ENCODE measurements at places on chromosomes 1 and 21.

- DNase-seq: no peak
Observed at GRCh38 chr1:65231718-65232330, 77.5 kb upstream of the DNAJC6 start.

- DNase-seq: no peak
Observed at GRCh38 chr1:113891631-113892220, 4.3 kb upstream of the BCL2L15 start.

DNA sequence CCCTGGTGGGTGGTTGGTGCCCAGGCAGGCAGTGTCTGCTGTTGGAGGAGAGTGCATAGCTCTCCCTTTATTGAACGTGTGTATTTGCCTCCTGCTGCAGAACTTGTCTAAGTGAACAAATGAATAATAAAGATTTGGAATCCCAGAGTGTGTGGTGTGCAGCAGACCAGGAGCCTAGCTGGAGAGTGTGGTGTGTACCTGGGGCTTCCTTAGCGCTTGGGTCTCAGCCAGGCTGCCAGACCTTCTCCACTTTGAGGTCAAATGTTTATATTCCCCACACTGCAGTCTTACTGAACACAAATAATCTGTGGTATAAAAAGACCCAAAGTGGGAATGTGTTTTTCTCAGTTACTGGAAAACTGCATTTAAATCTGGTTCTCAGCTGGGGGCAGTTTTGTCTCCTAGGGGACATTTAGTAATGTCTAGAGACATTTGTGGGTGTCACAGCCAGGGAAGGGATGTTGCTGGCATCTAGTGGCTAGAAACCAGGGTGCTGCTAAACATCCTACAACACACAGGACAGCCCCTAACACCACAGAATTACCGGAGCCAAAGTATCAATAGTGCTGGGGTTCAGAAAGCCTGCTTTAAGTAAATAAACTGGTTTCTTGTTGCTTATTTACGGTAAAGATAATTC, 23.6 kb downstream of the SLC37A1 start:
- DNase-seq: no peak

DNA sequence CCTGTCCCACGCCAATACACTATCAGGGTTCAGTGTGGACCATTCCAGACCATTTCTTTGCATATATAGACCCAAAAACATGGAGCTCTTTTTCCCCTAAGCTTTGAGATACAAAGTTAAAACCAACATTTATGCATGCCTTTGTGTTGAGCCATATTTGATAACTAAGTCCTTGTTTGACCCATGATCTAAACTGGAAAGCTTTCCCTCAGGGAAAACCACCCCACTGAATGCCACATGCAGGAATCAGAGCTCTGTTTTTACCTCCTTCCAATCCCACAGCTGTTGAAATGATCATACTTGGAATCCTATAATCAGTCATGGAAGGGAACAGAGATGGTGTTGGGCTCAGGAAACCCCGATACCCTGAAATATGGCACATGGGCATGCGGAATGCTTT, 14.8 kb upstream of the SLC45A1 start:
- no peak for DNase-seq

DNA sequence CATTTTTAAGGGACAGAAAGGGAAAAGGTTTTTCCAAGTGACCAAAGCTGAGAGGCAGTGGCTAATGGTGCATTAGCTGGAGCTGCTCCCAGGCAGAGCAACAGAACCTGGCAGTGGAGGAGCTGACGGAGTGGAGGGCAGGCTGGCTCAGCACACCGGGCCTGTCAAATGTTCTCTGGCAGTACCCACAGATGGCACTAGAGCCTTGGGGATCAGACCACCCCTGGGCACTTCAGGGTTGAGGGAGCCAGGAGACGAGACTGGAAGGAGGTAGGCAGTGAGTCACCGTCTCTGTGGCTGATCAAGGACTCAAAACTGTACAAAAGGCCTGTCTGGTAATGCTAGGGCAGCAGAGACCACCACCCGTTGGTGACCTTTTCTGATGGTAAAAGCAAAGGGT, 121.7 kb upstream of the KIAA0040 start:
- DNase-seq: no peak

DNA sequence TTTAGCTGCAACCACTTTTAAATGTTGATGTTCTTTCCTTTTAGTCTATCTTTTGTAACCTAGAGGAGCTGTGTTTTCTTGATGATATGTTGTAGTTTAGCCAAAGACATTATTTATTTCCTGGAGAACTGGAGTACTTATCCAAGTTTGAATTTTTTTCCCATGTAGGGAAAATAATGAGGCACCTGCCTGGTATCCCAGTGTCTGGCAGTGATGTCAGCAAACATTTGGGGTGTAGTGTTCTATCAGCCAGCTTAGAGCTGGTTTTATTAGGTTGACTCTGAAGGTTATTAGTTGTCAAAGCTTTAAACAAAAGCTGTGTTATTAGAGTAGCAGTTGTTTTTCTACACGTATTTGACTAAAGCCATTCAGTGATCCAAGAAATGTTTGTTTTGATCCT, 3.2 kb downstream of the CTPS1 start:
- DNase-seq: no peak

GRCh38 chr1:46086576-46086975, 45.9 kb downstream of the PIK3R3 start:
- DNase-seq: no peak

GRCh38 chr1:175715742-175716141, 27.7 kb downstream of the TNR start:
- no peak for DNase-seq

- DNase-seq: no peak
Observed at GRCh38 chr1:58745117-58745516, 38.7 kb downstream of the JUN start.

DNA sequence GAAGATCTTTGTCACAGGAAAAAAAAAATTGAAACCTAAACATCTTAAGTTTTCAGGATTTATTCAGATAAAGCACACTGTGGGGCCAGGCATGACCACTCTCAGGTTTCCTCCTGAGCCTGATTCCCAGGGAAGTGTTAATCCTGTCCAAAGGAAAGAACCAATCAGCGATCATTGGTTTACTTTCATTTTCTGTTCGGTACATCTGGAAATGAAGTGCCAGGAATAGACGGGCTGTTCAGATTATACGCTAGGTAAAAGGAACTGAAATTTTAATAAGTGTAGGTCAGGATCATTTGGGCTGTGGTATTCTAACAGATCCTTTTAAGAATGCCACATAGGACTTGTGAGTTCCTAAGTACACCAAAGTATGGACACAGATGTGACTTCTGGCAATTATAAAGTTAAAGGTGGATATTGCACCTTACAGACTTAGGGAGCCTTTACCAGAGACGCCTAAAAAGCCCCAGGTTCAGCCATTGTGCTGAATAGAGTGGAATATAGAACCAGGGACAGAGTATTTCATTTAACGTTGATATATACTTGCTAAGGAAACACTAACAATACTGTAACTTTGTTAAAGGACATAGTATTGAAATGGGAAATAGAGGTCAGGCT, 9.3 kb upstream of the CACYBP start:
- no peak for DNase-seq

DNA sequence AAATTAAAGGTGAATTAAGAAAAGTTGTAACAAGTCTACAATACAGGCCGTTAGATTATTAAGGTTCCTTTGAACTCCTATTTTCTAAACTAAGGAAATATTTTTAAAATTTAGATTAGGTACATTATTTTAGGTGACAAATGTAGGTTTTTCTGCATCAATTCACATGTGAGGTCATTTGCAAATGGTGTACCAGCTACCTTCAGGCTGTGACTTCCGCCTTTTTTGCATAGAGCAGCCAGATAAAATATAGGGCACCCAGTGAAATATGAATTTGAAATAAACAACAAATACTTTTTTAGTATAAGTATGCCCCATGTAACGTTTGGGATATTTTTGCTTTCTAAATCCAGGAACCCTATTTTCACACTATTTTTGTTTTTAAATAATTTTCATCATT, 544.0 kb downstream of the LMO4 start:
- DNase-seq: no peak

DNA sequence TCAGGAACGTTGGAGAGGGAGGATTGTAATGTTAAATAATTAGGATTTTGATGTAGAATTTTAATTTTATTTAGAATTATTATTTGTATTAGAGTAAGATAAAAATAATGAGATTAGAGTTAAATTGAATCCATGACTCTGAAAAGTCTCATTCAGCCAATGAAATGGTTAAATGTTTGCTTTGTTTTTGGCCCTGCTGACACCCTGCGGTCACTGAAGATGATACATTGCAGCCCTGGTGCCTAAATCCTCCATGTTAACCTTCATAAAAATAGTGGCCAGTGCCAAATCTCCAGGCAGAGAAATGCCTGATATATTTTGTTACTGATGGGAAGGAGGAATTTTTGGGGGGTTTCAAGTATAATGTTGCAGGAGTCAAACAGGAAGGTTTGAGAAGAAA, 27.3 kb upstream of the RLF start:
- DNase-seq: no peak

GRCh38 chr1:57576756-57577155, 152.9 kb upstream of the DAB1 start:
- DNase-seq: no peak

DNA sequence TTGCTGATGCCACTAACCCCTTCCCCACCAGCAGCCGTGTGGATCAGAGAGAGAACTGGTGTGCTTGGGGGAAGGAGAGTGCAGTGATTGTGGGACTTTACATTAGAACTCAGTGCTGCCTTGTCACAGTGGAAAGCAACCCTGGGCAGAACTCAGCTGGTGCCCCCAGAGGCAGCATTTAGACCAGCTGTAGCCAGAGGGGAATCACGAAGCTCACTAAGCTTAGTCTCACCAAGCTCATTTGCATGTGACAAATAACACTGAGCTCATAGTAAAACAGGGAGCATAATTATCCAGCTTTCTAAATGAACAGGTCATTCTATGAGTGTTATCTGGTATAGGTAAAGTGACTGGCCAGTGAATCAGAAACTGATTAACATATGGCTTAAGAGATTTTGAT, 9.8 kb upstream of the SMAP2 start:
- no peak for DNase-seq

GRCh38 chr1:7587773-7588456, 183.2 kb upstream of the VAMP3 start:
- DNase-seq: no peak

DNA sequence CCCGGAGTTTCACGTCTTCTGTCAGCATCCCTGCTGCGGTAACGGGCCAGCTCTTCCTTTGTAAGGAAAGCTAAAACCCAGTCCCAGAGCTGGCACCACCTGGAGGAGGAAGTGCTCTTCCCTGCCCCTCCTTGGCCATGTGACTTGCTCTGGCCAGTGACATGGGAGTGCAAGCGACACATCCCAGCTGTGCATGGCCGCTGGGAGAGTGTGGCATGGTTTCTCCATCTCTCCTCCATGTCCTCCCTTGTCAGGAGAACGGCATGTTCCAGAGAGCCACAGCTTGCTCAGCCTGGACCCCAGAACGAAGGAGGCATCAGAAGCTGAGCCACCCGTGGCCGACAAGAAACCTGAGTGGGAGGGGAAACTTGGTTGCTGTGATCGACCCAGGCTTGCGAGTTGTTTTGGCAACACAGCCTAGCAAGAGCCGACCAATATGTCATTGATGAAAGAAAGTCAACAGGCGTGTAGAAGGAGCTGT, 2.7 kb upstream of the PRXL2B start:
- no peak for DNase-seq

DNA sequence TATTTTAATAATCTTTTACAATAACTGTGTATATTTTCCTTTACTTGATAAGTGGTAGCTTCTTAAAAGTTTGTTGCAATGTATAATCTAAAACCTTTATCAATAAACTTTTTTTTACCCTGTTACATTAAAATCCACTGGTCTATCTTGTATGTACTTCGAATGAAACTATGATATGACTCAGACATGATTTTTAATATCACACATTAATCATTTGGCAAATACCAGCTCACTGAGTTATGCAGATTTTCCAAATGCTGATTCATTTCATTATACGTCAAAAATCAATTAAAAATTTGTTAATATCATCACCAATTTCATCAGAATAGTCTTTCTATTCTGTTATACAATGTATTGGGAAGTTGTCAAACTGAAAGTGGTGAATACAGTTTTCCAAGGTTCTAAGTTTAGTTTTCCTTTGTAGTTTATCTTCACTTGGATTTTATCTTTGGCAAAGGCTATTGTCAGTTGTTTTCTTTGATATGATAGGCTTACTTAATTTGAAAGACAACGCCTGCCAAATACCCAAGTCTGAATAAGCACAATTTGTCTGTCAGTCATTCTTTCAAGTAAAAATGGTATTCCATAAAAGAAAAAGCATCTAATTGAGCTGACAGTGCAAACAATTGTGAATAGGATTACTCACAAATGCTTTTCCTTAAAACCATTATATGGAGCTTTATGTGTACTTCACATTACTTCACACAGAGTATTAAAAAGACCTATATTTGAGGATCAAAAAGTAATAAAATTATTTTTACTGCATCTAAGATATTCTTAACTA, 127.0 kb downstream of the NME7 start:
- no peak for DNase-seq

DNA sequence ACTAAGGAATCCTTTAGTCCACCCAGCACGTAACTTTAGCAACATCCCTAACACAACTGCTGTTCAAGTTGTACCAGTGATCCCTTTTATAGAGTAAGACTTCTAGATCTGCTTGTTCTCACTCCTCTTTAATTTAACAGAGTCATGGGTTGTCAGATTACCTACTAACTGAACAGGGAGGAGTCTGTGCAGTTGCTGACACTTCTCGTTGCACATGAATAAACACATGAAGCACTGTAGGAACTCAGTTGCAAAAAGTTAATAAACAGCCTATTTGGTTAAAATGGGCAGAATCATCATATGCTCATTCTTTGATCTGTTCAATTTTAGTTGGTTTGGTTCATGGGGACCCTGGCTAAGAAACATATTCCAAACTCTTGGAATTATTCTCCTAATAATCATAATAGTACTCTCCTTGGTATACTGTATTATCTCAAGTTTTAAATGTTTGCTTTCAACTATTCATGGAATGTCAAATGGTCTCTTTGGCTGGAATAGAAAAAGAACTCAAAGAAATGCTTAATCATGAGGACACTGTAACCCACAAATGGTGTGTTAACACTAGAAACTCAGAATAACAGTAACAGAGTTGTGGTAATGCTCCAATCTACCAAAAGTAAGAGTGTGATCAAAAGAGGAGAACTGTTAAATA, 15.6 kb downstream of the PLPPR5 start:
- DNase-seq: no peak

DNA sequence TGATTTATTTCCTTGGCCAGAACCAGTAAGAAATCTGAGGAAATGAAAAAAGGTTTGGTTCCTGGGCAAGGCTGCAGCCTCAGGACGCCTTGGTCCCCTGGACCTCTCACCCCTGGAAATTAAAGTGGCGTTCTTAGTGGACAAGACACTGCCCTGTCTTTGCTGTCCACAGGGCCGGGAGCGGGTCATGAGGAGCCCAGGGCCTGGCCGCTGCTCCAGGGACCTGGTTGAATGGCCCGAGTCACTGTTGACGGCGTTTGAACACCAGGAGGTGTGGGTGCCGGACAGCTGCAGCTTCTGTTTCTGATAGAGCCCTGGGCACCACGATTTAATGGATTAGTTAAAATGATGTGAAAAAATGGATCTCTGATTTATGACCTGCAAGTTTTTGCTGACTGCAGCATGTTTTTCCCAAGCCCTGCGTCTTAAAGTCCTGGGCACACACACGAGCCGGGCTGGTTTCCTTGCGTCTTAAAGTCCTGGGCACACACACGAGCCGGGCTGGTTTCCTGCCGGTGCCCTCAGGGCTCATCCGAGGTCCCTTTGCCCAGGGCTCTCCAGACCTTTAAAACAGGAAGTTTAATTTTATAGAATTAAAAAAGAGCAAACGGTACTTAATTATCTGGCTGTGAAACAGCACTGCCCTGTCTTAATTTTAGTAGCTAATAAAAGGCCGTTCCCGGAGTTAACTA, 74.1 kb upstream of the ACTRT2 start:
- DNase-seq: no peak

GRCh38 chr1:167375949-167376348, 142.4 kb downstream of the CD247 start:
- DNase-seq: no peak

GRCh38 chr21:44085491-44086321, 21.5 kb upstream of the PWP2 start:
- DNase-seq: no peak
